ENCODE measurements at places on chromosomes 6 and 20. TPM values are rescaled to one million over a fixed set of nuclear protein-coding genes. Genes with fewer than 3 reads are reported as not detected.

CST3 gene
- total RNA-seq: 515 TPM

TPX2 gene
- 10.6 TPM for total RNA-seq

CST5 gene
- not detected for total RNA-seq

C20orf141 gene
- not detected for total RNA-seq

LY6G6D gene
- not detected for total RNA-seq

TINAG gene
- not detected for total RNA-seq

KCNG1 gene
- total RNA-seq: 18.6 TPM

TP53TG5 gene
- not detected for total RNA-seq

HLA-DQA2 gene
- total RNA-seq: not detected

SLC17A3 gene
- total RNA-seq: not detected

CLDN20 gene
- total RNA-seq: not detected

SLC4A11 gene
- 1.2 TPM for total RNA-seq

SEL1L2 gene
- total RNA-seq: not detected

MBOAT1 gene
- total RNA-seq: 1.3 TPM

HLA-DOA gene
- not detected for total RNA-seq

ETV7 gene
- total RNA-seq: 0.59 TPM

TSPO2 gene
- not detected for total RNA-seq

ZBTB24 gene
- 6.1 TPM for total RNA-seq

CUL9 gene
- 41.0 TPM for total RNA-seq

EYA4 gene
- 0.65 TPM for total RNA-seq

BPIFB4 gene
- total RNA-seq: not detected
